Central memory CD8-positive, alpha-beta T cell (primary cell): ENCODE measurements at places on chromosomes 5 and 9.
A peak's percentile ranks its signal among the peaks of the same experiment; 100 is the strongest.

GRCh38 chr5:120252839-120253238 lies 211.3 kb upstream of the PRR16 start:
- no peak for DNase-seq

DNA sequence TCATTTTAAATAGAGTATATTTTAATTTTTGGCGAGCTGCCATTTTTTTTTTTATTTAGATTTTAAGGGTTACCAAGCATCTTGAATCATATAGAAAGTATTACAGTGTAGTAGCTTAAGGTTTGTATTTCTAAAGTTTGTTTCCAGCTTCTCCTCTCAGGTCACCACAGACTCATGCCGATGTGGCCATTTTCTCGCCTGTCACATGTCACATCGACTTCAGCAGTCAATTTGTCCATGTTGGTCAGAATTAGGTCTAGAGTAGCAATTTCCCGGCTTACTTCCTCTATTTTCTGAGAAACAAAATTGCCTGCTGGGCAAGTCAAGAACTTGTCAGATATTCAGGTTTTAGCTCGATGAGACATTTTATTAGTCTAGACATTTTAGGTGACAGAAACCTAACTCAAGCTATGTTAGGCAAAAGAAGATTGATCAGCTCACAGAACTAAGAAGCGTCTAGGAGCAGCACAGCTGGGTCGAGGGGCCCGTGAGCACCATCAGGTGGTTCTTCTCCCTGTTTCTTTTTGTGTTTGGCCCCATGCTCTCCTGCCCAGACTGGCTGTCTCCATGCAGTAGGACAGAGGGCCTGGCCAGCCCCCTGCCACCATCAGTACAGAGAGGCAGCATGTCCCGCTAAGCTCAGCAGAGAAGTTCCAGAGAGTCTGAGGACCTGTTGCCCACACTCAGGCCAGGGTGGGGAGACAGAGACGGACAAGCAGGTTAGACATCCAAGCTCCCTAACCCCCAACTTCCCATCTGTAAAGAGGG lies 48.4 kb upstream of the AFAP1L1 start:
- DNase-seq, result no peak

DNA sequence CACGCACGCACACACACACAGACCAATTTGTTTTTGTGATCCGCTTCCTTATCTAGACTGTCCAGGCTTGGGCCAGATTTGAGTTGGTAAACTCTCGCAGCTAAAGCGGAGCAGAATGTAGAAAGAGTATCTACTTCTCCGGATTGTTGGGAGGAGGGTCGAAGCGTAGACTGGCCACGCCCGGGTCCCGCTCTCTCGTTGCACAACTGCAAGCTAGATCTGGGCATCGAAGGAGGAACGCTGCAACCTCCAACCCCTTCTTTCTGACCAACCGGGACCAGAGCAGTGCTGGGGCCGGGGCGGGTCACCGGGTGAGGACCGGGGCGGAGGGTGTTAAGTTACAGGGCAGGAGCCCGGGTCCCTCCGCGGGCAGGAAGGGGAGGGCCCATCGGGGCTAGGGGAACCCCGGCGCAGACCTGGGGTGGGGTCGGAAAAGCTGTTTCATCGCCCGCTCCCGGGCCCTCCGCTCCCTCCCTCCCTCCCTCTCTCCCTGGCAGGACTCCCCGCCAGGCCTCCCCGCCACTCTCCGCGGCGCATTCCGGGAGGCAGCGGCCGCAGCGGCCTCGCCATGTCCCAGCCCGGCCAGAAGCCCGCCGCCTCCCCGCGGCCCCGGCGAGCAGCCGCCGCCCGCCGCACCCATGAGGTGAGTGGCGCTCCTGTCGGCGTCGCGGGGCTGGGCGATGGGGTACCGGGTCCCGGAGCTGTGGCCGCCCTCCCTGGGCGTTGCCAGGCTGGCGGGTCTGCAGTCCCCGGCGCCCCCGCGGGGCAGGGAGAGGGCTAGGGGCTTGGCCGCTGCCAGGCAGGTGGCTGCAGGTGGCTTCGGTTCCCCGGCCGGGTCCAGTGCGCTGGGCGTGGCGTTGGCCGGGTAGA lies at the start of gene CAST:
Gene CAST (plus strand): TSS at position 522 of the 870 bp plus-strand sequence. CDS start 47 bp downstream, at position 569.
- peak; percentile 54 for DNase-seq

DNA sequence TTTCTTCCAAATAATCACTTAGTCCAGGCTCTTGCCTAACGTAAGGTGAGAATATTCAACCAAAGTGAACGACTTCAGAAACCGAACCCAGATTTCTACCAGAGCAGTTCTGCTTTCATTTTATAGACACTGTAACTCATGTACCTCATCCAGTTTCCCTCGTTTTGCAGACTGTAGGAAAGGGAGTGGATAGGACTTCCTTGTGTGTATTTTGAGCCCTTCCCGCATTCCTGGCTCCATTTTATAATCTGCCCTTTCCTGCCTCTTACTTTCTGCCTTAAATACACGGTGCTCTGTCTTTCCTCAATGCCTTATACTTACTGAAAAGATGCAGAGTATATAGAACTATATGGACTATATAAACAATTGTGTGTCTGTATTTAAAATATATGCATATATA lies 20.8 kb downstream of the MINAR2 start:
- no peak for DNase-seq

- no peak for DNase-seq
These were observed 5.6 kb upstream of the C5 start for GRCh38 chr9:121055642-121056143.

DNA sequence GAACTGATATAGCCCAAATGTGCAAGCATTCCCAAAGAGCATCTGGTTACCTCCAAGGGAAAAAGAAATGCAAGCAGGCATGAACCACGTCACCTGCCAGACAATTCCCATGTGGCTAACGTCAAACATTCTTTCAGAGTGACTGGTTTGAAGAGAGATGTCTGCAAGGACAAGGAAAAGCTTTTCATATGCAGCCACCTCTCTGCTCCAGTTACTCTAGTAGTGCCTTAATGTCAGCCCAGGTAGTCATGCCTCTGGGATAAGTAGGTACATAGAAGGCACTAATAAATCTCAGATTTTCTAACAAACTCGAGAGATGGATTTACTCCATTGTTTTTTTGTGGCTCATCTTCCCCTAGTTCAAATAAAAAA lies 96.8 kb upstream of the IFNK start:
- no peak for DNase-seq

- DNase-seq, result no peak
These were observed 422.1 kb upstream of the PIK3R1 start for GRCh38 chr5:67793418-67793817.

- no peak for DNase-seq
These were observed 42.1 kb upstream of the EEIG1 start for GRCh38 chr9:128022886-128023285.

GRCh38 chr9:6105738-6106137 lies 90.3 kb upstream of the RANBP6 start:
- no peak for DNase-seq

DNA sequence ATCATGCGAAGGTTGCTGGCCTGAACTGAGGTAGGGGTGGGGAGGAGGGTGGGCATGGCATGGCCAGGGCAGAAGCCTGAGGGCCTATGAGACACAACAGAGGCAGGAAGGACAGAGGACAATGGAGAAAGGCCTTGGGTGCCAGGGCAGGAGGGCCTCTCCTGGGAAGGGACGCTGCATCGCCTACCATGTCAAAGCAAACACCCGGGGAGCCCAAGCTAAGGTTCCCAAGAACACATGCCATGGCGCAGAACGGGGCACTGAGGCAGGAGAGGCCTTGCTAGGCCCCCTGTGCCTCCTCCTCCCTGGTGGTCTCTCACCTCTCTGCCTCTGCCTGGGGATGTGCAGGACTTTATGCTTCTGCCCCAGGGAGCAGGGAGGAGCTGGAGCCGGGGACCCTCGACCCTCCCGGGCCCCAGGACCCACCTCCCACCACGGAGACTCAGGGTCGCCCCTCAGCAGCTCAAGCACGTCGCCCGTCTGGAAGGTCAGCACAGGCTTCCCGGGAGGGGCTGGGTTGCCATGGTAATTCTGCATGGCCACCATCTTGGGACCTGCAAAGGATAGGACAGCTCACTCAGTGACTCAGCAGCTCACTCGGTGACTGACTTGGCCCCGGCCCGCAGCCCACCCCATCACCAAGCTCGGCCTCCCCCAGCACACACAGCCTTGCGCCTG lies 40.3 kb upstream of the SARDH start:
- no peak for DNase-seq

DNA sequence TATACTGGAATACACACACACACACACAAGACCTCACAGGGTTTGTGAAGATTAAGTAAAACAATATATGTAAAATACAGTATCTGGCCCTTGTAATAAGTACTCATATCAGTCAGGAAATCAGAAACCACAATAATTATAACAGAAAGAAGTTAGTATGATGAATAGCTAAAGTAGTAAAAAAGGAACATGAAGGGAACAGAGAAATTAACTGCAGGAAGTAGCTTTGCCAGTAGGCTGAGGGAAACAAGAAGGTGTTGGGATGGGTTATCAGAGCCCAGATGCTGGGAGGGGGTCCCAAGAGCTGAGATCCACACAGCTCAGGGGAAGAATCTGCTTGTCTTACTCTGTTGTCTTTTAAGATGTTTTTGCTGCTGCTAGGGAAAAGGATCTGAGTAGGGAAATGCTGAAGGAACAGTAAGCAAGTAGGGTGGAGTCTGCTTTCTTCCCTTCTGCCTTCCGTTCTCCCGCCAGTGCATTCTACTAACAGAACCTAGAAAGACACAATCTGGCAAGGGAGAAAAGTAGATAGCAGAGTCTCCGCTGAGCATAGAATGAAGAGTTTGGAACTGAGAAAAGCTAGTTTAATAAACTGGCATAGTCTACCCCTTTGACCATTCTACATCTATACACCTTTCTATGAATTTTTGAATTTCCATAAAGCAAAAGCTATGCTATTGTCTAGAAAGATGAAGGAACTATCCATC lies 55.3 kb upstream of the ALDH1A1 start:
- no peak for DNase-seq

DNA sequence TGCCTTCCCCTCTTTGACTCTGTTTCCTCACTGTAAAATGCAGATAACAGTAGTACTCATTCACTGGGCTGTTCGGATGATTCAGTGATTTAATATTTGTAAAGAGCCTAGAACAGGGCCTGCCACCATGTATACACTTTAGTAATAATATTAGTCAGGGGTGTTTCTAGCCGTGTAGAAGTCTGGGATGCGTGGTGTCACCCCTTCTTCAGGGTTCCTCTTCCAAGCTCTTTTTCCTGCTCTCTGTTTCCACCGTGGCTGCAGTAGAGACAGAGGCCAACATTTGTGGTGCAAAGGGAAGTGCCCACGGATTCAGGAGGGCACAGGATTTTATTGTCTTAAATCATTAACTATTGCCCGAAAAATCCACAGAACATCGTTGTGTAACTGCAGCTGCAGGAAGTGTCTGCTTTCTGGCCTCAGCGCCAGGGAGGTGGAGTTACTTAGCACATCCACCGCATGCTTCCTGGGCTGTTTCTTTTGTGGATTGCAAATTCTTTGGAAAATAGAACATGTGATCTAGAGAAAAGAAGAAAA lies 61.7 kb downstream of the TRIO start:
- DNase-seq, result no peak

GRCh38 chr5:43038496-43038989 lies 1.6 kb downstream of the ANXA2R start:
- peak; percentile 19 for DNase-seq

GRCh38 chr5:35335752-35336151 lies 105.5 kb upstream of the PRLR start:
- no peak for DNase-seq

DNA sequence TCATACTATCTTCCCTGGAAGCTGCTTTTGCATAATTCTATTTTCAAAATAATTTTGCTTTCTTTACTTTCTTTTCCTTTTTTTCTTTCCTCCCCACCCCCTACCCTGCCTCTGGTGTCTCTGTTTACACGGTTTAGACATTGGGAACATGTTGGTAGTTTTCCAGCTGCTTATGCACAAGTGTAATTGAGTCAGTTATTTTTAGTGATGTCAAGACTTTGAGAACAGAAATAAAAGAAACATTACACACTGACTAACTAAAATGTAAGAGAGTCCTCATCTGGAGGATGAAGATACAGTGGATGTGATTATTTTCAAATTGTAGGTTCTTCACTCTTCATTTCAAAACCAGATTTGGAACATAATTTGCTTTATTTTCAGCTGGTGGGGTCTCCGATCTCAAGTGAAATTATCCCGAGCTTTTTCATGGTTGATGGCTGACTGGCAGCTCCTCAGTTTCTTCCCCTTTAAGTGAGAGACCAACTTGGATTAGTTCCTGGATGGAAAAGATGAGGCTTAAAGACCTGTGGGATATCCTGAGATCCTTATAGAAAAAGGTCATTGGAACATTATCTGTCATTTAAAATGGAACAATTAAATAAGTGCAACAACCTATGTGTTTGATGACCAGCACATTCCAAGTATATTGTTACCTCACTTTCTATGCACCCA lies 154.4 kb upstream of the ZNF462 start:
- DNase-seq, result no peak

GRCh38 chr9:100428871-100429654 lies 2.1 kb downstream of the MSANTD3 start:
- DNase-seq, result no peak

GRCh38 chr5:82295959-82296531 lies 17.9 kb upstream of the RPS23 start:
- DNase-seq, result no peak

DNA sequence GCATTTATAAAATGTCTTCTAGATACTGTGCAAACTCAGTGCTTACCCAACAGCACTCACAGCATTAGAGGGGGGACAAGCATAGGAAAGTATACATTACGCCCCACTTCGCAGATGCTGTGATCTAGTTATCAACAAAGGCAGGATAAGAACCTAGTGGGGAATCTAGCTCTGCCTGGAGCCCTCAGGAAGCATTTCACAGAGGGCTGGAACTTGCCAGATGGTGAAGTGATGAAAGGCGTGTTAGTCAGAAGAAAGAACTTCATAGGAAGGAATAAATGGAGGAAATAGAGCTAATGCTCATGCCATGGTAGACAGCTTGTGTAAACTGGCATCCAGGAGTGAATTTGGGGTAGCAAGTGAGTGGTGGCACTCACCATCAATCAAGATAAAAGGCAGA lies 25.8 kb downstream of the DIRAS2 start:
- DNase-seq, result no peak

DNA sequence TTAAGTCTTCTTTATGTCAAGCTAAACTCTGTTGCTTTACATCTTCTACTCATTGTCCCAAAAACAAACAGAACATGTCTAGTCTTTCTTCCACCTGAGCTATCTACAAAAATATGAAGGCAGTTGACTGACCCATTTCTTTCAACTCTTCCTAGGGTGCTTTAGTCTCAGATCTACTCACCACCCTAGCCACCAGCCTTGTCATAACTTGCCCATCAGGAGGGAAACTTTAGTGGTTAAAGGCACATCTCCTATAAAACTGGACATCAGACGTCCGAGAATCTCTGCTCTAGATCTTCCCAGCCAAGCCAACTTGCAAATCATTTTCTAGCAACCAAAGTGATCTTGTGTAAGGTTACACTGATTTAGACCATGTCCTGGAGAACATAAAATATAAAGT lies 205.0 kb downstream of the ACTL7B start:
- DNase-seq, result no peak

GRCh38 chr5:124195411-124195810 lies 551.0 kb downstream of the ZNF608 start:
- DNase-seq, result no peak

GRCh38 chr9:96661711-96662110 lies 6.6 kb upstream of the PRXL2C start:
- DNase-seq, result no peak
